ENCODE measurements at places on chromosomes 4 and X.

- no peak for DNase-seq
Observed at GRCh38 chr4:10045481-10045880, 24.2 kb upstream of the SLC2A9 start.

GRCh38 chr4:1178300-1179088 is 6.1 kb upstream of the SPON2 start:
- peak; percentile 11 for DNase-seq

DNA sequence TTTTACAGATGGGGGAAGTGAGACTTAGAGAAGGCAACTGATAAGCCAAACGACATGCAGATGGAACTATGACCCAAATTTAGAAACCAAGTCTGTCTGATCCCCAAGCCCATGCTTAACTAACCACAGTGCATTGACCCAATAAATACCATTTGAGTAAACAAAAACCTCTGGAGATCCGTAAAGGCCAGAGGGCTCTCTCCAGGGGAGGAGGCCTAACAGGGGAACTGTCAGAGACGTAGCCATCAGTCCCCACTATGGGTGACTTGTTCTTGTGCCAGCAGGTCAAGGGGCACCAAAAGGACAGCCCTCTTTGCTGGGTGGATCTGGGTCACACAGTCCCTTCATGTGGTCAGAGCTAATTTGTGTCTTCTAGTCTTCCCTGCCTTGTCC is 420.2 kb downstream of the BCOR start:
- no peak for DNase-seq

GRCh38 chr4:57926311-57926710 is 816.1 kb upstream of the IGFBP7 start:
- no peak for DNase-seq

DNA sequence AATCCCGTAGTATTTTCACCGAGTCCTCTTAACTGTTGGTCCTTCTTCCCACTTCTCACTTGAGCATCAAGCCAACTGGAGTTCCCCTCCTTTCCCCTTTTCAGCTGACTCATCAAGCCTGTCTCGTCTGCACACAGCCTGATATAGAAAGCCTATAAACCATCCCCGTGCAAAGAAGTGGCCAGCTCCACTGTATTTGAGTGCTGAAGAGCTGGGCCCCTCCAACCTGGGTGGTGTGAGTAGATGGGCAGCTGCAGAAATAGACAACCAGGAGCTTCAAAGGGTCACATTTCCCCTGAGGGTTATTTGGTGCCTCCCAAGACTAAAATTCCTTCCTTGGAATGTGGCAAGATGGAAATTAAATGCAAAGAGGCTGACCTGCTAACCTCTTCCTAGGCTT is 199.7 kb downstream of the HS6ST2 start:
- no peak for DNase-seq

DNA sequence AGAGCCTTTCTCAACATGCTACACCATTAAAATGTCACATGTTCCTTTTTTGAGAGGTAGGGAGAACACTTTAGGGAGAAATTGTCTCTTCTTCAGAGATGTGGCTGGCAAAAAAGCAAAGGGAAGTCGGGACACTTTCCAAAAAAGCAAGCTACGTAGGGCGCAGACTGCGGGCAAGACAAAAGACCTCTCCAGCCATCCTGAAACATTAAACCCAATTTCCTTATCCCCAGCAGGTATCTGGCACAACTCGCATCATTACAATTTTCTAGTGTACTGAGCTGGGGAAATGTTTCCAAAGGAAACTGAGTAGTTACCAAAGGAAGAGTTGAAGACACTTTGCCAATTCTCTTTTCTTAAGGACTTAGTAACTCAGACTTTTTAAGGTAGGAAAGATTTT is 116.0 kb downstream of the PACRGL start:
- no peak for DNase-seq

GRCh38 chrX:149490100-149490499 is 15.0 kb downstream of the IDS start:
- no peak for DNase-seq

DNA sequence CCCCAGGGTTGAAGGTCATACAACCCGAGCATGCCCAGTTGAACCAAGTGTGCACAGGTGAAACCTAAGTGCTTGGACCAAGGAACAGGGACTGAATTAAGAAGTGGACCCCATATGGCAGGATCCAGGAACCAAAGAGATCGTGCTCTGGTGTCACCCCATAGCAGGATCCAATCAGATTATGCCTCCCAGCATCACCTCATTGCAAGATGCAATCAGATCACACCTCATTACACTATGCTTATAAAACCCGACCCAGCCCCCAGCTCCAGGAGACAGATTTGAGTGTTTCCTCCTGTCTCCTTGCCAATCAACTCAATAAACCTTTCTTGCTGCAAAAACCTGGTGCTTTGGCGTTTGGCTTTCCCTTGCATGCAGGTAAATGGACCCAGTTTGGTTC is 37.6 kb downstream of the EFHC2 start:
- no peak for DNase-seq
